T-helper 17 cell (primary cell): ENCODE measurements at places on chromosomes 11 and 22. TPM values are rescaled to one million over a fixed set of nuclear protein-coding genes. Genes with fewer than 3 reads are reported as not detected.

DMC1 gene
- total RNA-seq = not detected

ANO1 gene
- total RNA-seq = not detected

RPS25 gene
- total RNA-seq = 2,323 TPM

CHEK1 gene
- 7.9 TPM for total RNA-seq

LRRC10B gene
- not detected for total RNA-seq

DNA sequence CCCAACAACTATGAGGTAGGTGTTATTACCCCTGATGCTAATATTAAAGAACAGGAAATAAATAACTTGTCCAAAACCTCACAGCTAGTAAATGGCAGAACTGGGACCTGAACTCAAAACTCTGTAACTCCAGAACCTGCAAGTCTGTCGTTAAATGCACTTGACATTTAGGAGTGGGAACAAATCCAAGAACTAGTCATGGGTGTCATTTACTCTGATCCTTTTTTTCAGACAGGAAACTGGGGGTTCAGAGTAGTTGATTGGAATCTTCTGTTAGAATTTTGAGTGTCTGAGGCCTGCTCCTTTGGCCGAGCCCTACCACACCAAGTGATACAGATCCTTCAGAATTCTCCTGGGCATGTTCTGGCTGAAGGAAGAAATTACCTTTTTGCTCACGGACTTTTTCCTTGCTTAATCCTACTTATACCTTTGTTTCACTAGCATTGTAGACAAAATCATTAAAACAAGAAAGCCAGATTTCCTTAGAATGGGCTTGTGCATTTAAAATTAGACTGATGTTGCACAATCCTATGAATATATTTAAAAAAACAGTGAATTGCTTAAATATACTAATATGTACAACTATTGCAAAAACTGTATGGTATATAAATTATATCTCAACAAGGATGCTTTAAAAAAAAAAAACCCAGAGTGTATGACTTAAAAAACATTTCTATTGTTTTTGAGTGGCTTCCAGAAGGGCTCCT, 1.4 kb upstream of the YAP1 start:
- DNase-seq = no peak

DNA sequence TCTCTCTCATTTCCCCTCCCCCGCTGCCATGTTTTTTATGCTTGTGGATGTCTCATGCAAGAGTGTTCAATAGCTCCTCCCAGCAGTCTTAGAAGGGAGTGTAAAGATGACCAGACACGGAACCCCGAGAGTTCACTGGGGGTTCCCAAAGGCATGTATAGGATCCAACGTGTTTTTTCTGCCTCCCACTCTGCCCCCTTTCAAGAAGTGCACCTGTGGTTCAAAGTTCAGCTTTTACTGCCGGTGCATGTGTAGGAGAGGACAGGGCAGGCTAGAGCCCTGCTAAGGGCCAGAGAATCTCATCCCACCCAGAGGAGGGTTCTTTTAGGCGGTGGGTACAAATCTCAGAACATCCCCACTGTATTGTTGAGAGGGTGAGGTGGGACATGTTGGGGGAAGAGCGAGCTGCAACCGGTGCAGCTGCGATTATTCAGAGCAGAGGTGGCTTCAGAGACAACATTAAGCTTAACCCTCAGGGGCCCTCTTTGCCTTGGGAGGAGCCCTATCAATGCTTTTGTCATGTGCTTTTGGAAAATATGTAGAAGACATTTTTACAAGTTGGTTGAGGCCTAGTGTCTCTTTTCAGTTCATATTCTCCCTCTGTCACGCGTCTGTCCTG, 14.5 kb downstream of the MIF start:
- DNase-seq = no peak

DNA sequence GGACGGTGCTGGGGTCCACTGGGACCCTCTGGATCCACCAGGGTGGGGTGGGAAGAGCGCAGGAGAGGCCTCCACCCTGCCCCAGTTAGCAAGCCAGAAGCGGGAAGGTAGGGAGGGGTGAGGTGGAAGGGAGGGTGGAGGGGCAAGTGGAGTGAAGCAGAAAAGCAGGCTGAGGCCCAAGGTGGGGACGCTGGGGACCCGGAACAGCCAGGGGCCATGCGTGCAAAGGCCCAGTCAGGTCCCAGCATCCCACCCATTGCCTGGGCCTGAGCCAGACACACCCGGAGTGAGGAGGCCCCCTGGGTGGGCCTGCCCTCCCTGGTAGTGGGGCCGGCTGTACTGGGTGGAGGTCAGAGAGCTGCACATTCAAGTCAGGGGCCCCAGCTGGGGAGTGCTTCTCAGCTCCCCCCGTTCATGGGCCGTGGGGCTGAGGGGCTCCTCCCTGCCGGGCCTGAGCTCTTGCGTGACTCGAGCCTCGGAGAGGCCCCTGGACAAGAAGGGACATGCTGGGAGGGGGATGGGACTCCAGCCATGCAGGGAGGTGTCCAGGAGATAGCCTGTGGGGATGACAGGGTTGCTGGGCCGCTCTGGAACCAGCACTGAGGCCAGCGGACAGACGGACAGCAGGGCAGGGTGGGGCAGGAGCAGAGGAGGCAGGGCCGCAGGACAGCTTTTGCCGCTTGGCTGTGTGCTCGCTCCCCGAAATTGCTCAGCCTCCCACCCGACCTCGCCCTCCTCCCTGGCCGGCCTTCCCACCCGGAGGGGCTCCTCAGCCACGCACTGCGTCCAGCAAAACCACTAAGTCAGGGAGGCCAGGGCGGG, 7.7 kb downstream of the TNNT3 start:
- DNase-seq = no peak

GRCh38 chr11:47288066-47288465, 18.1 kb downstream of the MADD start:
- no peak for DNase-seq

GRCh38 chr11:206002-206384, 1.2 kb downstream of the BET1L start:
- no peak for DNase-seq

GRCh38 chr11:40104941-40105550, 1354.4 kb downstream of the LRRC4C start:
- DNase-seq = no peak

DNA sequence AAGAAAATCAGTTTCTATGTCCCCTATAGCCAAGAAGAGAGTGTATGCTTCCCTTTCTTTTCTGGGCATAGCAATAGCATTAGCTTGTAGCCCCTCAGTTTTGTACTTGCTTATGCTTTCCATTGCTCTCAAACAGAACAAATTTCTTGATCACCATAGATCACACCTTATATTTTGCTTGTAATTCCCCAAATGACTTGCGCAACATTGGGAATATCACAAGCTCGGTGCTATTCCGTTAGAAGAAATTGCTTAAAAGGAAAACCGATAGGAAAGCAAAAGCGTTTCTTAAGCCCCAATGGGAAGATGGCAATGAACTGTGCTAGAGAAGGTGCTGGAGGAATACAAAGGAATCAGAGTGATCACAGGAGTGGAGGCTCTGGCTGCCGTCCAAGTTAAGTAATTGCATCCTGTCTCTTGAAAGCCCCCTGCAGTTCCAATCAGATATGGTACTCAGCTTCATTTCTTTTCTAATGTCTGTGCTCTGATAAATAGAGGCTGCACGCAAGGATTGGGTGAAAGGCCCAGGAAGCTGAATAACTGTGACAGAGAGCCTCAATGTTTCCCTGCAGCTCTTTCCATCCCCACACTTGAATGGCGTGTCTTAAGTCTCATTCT, 182.1 kb upstream of the KIRREL3 start:
- no peak for DNase-seq

GRCh38 chr22:46358766-46359165, 23.3 kb downstream of the TRMU start:
- no peak for DNase-seq

DNA sequence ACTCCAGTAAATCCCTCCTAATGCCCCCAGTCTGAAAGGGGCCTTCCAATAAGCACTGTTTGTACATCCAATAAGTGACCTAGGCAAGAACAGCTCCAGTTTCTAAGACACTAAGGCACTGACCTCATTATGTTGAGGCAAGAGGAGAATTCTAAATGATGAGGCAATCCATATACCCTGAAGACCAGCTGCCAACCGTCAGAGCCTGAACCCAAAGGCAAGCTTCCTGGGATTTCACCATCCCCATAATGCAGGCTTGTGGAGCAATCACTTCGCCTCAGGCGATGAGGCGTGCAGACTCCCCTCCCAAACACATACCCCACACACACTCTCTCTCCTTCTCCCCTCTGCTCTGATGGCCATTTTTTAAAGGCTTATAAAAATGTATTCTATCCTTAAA, 49.5 kb downstream of the LGR4 start:
- DNase-seq = no peak

- DNase-seq = no peak
These were observed 16.0 kb upstream of the PHLDA2 start for GRCh38 chr11:2945031-2945756.

GRCh38 chr11:59102259-59102765, 4.7 kb upstream of the FAM111B start:
- peak; percentile 28 for DNase-seq

DNA sequence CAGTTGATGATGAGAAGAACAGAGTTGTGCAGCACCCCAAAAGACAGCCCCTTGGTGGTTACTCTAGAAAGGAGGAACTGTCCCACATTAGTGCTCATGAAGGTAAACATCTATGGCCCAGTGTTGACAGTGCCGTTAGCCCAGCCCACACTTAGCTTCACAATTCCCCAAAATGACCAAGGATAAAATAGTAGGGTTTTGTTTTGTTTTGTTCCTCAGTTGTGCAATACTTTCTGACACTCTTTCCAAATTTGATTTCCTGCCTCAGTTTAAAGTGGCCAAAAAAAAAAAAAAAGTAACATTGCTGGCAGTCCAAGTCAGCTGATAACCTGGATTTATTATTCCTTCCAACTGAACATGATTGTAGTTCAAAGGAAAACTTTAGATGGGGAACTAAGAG, 269.4 kb downstream of the TMEM135 start:
- no peak for DNase-seq

DNA sequence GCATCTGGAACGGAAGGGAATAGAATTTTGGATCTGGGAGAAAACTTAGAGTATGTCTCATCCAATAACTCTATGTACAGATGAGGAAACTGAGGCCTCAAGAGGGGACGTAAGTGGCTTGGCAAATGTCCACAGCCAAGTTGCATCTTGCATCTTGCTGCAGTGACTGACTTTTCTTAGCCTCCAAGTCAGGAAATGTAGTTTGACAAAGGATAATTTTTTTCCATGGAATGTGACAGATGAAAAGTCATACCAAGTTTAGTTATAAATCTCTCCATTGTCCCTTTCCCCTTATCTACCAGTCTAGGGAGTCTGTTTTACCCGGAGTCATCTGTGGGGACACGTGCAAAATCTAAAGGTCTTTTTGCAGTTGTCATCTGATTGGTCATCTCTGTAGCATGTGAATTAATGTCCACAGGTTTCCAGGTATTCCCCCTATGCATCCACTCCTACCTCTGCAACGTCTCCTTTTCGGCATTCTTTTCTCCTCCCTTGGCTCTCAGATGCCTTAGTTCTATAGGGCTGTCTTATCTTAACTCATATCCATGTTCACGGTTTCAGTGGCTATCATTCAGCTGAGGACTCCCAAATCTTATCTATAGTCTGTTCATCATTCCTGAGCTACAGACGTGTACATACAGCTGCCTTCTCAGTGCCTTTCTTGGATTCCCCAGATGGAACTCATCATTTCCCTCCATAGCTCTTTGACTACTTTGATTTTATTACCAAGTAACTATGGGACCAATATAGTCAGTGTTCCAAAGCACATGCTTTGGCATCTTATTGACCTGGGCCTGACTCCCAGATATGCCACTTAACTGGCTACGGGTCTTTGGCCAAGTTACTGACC, 139.5 kb upstream of the TIMP3 start:
- no peak for DNase-seq

GRCh38 chr22:40972587-40972986, 21.4 kb downstream of the RBX1 start:
- no peak for DNase-seq

DNA sequence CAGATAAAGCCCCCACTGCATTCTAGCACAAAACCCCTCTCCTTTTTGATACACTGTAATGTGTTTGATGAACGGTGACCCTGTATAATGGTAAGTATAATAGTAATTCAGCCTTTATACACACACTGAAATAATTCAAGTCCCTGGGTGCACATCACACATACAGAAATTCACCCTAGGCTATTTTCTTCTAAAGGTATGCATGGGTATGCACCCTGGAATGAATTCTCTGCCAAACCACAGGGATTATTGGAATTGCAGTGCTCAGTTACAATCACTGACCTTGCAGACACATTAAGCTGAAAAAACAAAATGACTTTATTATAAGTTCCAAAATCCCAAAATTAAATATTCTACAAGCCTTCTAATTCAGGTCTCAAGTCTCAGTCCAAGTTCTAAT, 245.9 kb upstream of the FAT3 start:
- no peak for DNase-seq

DNA sequence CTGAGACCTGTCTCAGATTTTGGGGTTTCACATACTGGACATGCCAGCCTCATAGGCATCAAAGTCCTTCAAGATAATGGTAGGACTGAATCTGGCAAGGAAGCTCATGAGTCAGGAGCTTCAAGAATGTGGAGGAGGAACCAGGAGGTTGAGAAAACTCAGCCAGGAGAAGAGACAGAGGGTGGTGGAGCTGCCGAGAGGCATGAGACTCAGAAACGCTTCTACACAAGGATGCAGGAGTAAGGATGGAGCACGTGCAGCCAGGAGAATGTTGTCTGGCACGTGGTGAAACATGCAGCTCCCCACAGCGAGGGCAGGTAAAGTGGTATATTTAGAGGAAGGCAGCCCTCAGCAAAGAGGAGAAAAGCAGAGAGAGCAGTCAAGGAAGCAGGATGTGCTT, 148.7 kb upstream of the ISX start:
- DNase-seq = no peak

DNA sequence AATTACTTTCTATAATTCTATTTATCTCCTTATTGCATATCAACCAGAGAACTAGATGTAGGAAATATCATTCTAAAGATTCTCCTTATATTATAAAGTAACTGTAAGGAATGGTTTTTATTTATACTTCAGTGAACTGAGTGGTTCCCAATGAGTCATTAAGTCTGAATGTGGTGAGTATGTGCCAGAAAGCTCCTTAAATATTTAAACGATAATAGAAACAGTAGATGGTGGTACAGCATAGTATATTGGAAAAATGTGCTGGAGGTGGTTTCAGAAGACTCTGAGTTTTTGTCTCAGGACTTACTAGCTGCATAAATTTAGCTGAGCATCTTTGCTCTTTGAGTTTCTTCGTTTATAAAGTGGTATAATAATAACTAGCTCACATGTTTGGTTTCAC, 653.5 kb downstream of the FAM181B start:
- no peak for DNase-seq

GRCh38 chr11:68306636-68307035, 5.8 kb upstream of the LRP5 start:
- DNase-seq = no peak

DNA sequence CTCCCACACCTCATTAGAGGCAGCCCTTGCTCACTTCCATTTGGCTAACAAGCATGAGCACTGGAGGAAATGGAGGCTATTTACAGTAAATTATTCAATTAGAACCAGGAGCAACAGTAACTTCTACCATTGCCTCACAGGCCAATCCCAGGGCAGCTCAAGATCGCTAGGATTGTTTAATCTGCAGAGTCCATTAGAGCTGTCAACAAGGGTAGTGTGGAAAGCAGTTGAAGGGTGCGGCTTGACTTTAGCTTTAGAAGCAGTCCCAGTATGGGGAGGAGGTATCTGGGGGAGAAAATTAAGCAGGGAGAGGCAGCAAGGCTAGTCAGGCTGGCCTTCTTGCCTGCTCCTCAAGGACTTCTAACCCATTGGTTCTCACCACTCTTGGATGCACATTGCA, 38.3 kb upstream of the CYP2R1 start:
- no peak for DNase-seq
